ENCODE measurements at places on chromosomes 11 and 22.

GRCh38 chr11:65316227-65317024 is 1.8 kb downstream of the CDC42EP2 start:
- no peak for DNase-seq

DNA sequence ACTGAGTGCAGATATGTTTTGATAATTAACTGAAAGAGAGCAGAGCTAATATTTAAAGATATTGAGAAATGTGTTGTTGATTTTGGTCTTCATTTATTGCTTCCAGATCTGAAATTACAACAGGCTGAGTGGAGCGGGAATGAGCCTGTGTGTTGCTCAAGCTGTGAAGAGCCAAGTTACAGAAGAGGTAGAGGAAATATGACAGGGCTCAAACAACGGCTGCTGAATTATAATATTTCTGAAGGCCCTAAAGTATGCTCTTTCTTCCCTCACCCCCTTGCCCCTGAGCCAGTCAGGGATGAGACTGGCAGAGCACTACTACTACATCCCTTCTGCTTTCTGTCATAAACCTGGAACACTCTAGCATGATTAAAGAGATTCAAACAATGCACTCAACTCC is 115.6 kb downstream of the FANCF start:
- no peak for DNase-seq

DNA sequence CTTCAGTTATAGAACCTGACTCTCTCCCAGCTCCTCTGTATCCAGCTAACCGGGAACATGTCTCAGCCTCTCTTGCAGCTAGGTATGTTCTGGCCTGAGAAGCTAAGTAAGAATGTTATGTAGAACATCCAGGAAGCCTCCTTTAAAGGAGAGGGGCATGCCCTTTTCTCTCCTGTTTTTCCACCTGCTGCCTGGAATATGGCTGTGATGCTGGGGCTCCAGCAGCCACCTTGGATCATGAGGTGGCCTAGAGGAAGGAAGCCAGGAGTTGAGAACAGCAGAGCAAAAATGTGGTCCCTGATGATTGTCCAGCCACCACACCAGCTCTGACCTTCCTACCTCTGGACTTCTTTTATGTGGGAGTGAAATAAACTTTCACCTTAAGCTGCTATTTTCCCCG is 117.6 kb downstream of the MPPED1 start:
- no peak for DNase-seq

DNA sequence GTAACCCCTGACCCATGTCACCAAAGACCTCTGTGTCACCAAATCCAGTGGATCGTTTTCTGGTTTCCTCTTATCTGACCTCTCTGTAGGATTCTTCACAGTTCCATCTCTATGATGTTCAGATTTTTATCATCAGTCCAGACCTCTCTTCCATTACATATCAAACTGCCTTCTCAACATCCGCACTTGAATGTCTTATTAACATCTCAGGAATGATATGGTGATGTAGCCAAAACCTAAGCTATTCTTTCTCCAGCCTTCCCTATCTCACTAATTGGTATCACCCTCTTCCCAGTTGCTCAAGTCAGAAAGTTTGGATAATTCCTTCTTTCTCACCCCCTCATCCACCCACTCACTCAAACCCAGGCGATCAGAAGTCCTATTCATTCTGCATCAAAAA is 13.4 kb downstream of the APLNR start:
- no peak for DNase-seq

DNA sequence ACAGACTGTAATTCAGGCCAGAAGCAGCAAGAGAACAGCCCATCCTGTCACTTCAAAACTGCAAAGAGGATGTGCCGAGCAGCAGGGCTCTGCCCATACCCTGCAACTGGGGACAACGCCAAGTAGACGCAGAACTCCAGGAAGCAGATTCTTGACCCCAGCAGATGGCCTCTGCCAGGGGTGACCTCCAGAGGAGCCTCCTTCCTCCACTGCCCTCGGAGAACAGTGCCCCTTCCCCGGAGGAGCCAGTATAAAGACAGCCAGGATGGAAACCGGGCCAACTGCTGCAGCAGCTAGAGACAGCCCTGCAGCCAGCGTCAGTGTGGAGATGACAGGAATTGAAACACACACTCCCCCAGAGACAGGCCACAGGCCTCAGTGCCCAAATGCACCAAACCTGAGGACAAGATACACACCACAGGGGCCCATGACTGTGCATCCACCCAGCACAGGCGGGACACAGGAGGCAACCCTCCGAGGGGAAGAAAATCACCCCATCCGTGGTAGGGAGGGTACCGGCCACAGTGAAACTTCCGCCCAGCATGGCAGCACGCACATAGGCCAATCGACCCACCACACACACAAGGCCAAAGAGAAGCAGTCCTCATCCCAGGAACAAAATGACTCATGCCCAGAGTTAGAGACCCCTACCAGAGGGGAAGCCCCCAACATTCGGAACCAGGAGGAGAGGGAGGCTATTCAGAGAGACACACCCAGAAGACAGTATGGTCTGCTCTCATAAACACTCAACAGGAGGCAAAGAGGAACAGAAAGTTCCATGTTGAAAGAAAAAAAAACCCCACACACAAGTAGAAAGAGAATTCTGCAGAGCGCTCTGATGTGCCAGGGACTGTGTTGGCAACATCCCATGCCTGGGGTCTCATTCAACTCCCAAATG is 5.6 kb downstream of the AHNAK start:
- DNase-seq: no peak

DNA sequence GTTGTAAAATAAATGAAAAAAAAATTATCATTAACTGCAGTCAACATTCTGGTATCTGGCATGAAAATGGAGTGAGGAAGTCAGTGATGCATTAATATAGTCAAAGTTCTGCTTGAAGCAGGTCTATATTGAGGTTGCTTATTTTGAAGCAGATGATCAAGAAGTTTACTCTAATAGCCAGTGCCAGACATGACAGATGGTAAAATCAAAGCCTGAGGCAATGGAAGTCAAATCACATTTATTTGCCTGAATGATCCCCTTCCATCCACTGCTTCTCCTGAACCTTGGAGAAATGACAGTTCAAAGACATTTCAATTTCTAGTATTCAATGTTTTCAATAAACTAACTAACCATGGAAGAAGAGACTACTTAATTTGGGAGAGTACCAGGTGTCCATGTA is 430.0 kb downstream of the FAM181B start:
- no peak for DNase-seq

- DNase-seq: no peak
These were observed 70.8 kb downstream of the LIF start for GRCh38 chr22:30175690-30176288.

DNA sequence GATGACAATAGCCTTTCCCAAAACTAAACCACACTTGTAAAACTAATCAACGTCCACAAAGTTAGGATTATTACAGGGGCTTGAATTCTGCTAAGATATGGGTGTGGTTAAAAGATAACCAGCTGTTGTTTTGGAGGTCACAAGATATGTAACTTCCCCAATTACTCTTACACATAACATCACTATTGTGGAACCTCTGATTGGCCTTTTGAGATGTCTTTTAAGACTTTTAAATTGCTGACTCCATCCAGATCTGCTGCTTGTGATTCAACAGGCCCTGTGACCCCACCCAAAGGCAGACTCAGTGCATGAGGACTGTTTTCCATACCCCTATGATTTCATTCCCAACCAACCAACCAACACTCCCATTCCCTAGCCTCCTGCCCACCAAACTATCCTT is 893.9 kb downstream of the OPCML start:
- no peak for DNase-seq

DNA sequence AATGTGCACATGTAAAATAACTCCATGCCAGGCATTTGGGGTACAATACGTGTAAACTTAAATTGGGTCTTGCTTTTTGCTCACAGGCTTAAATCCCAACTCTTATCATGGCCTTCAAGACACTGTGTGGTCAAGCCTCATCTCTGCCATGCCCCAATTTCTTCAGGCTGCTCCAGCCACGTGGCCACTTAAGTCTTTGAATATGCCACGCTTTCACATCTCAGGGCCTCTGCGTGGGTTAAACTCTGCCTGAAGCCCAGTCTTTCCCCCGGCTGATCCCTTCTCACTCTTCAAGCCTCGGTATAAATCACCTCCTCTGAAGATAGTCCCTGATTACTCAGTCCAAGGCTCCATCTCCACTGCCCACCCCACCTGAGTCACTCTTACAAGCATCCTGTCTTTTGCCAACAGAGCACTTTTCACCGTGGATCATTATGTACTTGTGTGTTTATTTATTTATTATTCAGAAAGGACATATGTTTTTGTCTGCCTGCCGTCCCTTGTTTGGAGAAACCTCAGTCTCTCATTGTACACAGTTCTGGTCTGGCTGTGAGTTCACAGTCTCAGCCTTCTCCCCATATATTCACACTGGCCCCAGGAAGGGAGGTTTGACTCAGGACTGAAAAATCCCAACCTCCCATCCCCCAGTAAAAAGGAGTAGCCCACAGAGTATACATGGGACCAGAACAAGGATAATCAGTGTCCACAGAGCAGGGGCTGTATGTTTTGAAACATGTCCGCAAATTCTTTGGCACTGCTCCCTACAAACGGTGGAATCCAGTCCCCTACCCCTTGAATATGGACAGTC is 344.7 kb downstream of the MN1 start:
- no peak for DNase-seq

All from stimulated activated CD4-positive, alpha-beta T cell treated with anti-CD3 and anti-CD28 coated beads, Interleukin-1b, Interleukin-23, amount 100 ng/mL, for 24 hours (primary cell).